ENCODE measurements at places on chromosomes 5 and 9.

- DNase-seq: no peak
These were observed 141.3 kb upstream of the LPAR1 start for GRCh38 chr9:111179577-111179976.

- no peak for DNase-seq
These were observed 33.5 kb upstream of the ADAM19 start for GRCh38 chr5:157608972-157609565.

- no peak for DNase-seq
These were observed 3.7 kb upstream of the GTF3C5 start for GRCh38 chr9:133027134-133027533.

GRCh38 chr9:130398487-130399240 lies 46.1 kb upstream of the ASS1 start:
- DNase-seq: no peak

- no peak for DNase-seq
These were observed 8.5 kb upstream of the ACSL6 start for GRCh38 chr5:132019857-132020555.

- no peak for DNase-seq
These were observed 343.7 kb downstream of the DMRTA1 start for GRCh38 chr9:22790329-22790728.

DNA sequence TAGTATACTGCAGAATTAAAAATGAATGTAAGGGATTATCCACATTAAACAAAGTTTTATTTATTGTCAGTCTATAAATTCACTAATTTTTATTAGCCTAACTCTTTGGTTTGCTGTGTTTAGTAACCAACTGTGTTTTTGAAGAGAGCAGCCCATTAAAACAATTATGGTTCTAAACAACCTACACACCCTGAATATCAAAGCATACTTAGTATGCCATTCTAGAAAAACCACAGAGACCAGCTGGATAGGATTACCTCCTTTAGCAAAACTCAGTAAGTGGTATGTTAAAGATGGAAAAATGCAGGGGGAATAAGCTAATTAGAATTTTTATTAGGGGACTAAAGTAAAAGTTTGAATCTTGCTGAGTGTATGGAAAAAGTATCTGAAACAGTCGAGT lies 1981.7 kb upstream of the NUDT12 start:
- no peak for DNase-seq

- no peak for DNase-seq
These were observed 27.8 kb upstream of the CSF1R start for GRCh38 chr5:150114102-150114641.

DNA sequence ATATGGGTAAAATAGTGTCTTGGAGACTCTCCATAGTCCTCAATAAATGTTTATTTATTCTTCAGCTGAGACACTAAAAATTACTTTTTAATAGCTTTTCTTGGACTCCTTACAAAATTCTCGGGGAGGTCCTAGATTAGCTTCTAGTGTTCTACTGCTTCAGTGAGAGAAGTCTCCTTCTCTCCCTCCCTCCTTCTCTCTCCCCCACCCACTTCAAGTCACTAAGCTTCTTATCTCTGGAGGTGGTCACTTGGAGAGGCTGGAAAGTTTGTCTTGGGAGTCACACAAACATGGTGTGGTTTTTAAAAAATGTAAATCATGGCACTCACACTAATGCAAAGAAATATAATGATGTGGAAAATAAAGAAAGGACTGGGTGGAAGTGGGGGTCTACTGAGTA lies 64.1 kb downstream of the SEMA6A start:
- no peak for DNase-seq

DNA sequence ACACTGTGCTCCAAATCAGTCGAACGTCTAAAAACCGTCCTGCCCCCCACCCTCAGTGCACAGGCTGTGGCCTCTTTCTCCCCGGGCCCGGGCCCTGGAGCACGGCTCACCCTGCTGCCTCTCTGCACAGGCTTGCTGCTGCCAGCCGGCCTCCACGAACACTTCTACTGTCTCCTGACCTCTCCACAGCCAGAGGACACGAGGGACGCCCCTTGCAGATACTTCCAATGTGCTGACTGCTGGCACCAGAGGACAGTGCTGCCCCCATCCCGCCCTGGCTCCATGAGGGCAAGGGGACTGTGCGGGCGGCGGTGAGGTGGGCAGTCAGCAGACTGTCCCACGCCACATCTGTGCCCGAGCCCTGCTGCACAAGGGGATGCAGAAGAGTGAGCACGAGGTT lies 174.8 kb downstream of the COL23A1 start:
- DNase-seq: no peak

GRCh38 chr5:40223884-40224402 lies 455.8 kb upstream of the PTGER4 start:
- DNase-seq: no peak

DNA sequence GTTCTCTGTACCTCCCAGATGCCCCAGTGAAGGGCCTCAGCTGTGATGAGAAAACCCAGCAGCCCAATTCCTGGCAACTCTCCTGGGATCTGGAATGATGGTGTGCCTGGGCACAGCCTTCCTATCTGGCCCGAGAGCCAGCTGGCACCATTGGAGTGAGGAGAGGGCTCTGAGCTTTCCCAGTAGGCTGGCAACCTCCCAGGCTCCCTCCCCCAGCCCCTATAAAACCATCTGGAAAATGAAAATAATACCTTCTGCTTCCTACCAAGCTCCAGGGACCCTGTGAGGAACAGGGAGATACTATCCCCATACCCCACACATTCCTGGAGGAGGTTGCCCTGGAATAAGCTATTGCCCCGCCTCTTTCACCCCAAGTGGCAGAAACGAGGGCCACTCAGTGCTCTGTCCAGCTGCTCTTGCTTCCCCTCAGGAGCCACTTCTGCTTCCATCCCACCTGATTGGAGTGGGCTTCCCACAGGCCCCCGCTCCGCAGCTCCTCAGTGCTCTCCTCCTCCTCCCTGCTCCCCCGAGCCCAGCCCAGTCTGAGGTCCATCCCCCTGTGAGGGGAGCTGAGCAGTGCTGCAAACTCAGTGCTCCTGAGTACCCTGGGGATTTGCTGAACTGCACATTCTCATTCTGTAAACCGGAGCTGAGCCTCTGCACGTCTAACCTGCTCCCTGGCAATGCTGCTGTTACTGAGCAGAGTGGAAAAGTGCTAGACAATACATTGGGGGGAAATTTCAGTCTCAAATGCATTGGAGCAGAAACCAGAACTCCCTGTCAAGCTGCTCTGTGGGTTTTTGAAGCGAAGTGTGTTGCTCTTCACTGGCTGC lies 74.7 kb downstream of the THBS4 start:
- DNase-seq: no peak
